ENCODE measurements at places on chromosomes 1 and 21.

DNA sequence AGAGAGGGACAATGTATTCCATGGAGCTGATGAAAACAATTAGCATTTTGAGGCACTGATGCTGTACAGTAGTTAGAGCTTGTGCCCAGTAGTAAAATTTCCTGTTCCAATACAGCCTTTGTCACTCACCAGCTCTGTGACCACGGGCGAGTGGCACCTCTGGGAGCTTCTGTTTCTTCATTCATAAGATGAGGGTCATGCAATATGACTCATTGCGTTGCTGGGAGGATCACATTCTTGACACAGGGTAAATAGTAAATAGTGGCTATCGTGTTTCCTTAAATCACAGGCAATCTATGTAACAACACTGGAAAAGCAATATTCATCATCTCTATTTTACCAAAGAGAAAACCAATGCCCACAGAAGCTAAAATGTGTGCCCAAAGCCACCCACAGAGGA, 4.5 kb upstream of the LRRC52 start:
- DNase-seq, result no peak

- no peak for DNase-seq
Observed at GRCh38 chr1:222373831-222374602, 173.9 kb downstream of the HHIPL2 start.

GRCh38 chr1:222028116-222028515, 286.2 kb upstream of the DUSP10 start:
- DNase-seq, result no peak

DNA sequence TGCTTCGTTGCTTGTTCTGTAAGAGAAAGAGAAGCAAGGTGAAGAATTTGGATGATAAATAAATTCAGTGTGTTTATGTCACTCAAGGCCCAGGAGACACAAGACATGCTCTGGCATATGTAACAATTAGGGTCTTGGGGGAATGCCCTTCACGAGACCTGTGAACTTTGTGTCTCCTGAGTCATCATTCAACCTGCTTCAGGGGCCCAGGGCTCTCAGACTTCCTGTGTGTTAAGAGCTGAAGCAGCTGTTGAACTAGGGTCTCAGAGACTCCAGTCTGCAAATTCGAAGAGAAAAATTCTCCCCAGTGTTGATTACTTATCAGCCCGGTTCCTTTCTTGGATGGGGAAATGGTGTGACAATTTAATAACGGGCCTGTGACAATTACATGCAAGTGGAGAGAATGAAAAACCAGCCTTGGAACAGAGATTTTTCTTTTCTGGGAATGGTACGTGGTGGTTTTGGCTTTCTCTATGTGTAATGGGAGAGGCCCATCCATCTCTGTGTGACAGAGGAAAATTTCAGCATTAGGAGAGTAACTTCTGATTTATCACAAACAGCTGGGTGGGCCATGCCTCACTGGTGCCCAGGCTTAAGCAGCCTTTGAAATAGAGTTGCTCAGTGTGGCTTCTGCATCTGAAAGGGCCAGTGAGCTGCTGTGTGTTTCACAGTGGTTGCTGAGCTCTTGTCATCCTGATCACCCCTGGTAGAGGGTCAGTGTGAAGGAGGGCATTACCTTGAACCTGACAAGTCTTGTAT, 22.4 kb downstream of the HUNK start:
- no peak for DNase-seq

- DNase-seq, result no peak
Observed at GRCh38 chr1:65359888-65360287, 50.5 kb downstream of the DNAJC6 start.

DNA sequence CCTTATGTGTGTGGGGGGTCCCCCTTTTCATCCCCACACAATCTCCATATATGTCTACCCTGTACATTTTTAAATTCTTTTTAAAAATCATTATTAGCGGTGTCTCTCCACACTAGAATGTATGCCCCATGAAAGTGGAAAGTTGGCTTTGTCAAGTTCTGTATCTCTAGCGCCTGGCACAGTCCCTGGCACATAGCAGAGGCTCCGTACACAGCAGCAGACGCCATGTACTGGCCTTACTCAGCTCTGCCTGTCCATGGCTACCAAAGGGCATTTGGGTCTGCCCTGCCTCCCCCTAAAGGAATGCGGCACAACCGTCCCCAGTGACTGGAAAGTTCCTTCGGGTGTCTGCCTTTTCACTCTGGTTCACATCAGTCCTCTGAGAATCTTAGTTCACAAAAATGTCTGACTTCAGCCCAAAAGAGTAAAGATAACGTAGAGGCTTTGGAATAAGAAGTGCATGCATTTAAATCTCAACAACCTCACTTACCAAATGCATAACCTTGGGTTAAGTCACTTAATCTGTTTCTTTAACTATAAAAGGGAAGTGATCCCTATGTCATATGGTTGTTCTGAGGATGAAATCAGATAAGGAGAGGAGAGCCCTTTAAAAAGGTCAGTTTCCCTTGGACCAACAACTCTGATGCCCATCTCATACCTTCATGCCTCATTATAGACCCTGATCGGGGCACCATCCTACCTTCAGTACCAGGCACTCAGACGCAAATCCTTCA, 61.1 kb downstream of the CD46 start:
- no peak for DNase-seq
